ENCODE measurements at places on chromosomes 5 and 9. TPM values are rescaled to one million over a fixed set of nuclear protein-coding genes. Genes with fewer than 3 reads are reported as not detected.

DNA sequence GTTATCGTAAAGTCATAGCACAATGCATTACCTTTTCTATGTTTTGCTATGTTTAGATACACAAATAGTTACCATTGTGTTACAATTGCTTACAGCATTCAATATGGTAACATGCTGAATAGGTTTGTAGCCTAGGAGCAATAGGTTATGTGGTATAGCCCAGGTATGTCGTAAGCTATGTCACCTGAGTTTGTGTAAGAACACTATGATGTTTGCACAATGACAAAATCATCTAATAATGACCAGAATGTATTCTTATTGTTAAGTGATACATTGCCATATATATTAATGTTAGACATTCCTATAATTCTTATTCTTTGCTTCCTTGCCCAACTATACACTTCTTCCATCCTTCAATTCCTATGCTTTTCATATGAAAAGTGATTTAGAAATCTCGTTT, 18.2 kb upstream of the DAB2 start:
- H3K4me1 ChIP-seq: peaks cover 28% of the 10 kb centered on the region
- no peaks in the 10 kb centered on the region for H3K27me3 ChIP-seq
- no peak overlapping the region for H3K4me3 ChIP-seq
- no peak overlapping the region for H3K27ac ChIP-seq
- no peaks in the 10 kb centered on the region for H3K36me3 ChIP-seq
- no peak for DNase-seq

The IL7R gene
- 2.8 TPM for total RNA-seq

DNA sequence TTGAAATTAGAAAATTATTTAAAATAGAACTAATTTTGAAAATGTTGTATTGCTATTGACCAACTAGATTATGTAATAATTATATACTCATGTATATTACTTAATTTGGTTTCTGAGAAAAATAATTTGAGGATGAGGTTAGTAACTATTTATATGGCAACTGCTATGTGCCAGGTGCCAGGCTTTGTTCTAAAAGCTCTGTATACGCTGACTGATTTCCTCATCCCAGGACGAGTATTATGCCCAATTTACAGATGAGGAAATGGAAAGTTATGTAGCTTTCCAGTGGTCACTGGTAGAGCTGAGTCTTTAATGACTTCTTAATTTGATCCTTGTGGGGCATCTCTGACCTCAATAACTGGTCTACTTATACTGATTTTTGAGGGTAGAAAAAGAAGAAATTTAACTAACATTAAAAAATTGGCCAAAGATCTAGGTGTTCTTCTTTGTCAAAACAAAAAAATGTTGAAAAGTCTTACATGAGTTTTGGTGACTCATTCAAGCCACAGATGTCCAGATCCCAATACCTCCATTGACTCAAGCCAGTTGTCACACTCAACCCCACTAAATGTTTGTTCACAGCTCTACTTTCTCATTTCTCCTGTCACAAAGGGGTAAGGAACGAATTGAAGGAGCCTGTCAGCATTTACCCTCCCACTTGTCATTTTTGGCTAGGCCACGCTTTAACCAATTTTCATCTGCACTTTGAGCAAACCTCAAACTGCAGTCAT, 228.1 kb upstream of the MEF2C start:
- H3K27ac ChIP-seq: no peak overlapping the region
- H3K4me3 ChIP-seq: no peak overlapping the region
- H3K27me3 ChIP-seq: no peaks in the 10 kb centered on the region
- H3K4me1 ChIP-seq: no peaks in the 10 kb centered on the region
- no peak for DNase-seq
- no peaks in the 10 kb centered on the region for H3K36me3 ChIP-seq

- H3K4me1 ChIP-seq: no peaks in the 10 kb centered on the region
- no peak overlapping the region for H3K27ac ChIP-seq
- no peaks in the 10 kb centered on the region for H3K27me3 ChIP-seq
- no peak overlapping the region for H3K4me3 ChIP-seq
- H3K36me3 ChIP-seq: no peaks in the 10 kb centered on the region
Measured at GRCh38 chr5:57539281-57539701, 56.7 kb upstream of the ACTBL2 start.

The UNC5A gene
- not detected for total RNA-seq

- no peaks in the 10 kb centered on the region for H3K36me3 ChIP-seq
- no peak overlapping the region for H3K27ac ChIP-seq
- H3K4me3 ChIP-seq: no peak overlapping the region
- no peak for DNase-seq
- no peaks in the 10 kb centered on the region for H3K4me1 ChIP-seq
Measured at GRCh38 chr9:71675105-71675856, 93.0 kb downstream of the CEMIP2 start.

The SERF1A gene
- total RNA-seq: 1.6 TPM

All from tibial nerve (tissue), 4 donors.